GM12864 (cell line): ENCODE measurements at places on chromosomes 3 and 15.
A peak's percentile ranks its signal among the peaks of the same experiment; 100 is the strongest.

- DNase-seq = no peak
Measured at GRCh38 chr15:80478075-80478474, 73.9 kb downstream of the ARNT2 start.

GRCh38 chr15:80159811-80160569 lies 7.2 kb downstream of the FAH start:
- DNase-seq = no peak

DNA sequence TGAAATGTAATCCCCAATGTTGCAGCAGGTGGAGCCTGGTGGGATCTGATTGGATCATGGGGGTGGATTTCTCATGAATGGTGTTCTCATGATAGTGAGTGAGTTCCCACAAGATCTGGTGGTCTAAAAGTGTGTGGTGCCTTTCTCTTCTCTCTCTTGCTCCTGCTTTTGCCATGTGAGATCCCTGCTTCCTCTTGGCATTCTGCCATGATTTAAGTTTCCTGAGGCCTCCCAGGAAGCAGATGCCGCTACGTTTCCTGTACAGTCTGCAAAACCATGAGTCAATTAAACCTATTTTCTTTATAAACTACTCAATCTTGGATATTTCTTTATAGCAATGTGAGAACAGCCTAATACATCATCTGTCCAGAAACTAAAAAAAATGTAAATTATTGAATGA lies 298.3 kb downstream of the MEX3B start:
- DNase-seq = no peak

DNA sequence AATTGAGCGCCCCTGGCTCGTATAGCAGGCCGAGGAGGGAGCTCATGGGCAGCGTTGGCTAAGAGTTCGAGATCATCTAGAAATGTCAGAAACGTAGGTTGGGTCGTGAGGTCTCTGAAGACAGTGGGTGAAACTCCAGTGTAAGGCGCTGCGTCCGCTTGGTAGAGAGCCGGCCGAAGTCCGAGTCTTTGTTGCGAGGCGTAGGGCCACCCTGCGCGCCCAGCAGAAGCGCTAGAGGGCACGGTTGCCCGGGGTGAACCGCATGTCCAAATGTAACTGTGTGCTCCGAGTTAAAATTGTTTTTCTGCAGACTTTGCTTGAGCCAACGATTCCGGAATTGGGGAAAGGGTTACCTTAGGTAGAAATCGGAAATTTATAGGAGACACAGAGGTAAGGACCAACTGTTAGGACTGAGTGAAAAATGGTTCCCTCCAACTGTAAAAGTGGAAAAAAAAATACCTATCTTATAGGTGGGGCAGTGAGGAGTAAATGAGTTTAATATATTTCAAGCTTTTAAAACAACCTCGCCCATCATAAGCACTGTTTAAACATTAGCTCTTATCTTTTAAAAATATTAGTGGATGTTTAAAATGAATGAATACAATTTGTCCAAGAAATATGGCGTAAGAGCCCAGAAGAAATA lies 993 bp upstream of the SIAH2 start:
- DNase-seq = no peak

GRCh38 chr3:193722566-193722965 lies 129.6 kb downstream of the OPA1 start:
- DNase-seq = no peak

GRCh38 chr15:42133886-42134502 lies 22.4 kb downstream of the PLA2G4F start:
- peak; percentile 10 for DNase-seq

DNA sequence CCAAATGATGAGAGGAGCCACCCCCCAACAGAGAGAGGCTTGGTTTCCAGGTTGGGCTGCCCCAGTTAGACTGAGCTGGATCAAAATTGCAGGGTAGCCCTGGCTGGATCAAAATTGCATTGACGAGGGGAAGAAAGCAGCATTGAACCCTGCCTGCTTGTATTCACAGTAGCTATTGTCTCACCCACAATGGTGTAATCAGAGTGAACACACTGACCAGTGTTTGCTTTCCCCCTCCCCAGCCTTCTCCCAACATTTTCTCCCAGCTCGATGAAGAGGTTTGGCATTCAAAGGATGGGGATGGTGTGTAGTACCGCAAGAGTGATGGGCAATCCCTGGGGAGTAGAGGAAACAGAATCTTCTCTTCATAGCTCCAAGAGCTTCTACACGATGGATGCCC lies 223.8 kb downstream of the ADAMTS9 start:
- no peak for DNase-seq

GRCh38 chr15:78618490-78618934 lies 2.3 kb downstream of the CHRNA3 start:
- DNase-seq = peak; percentile 55

- DNase-seq = no peak
Measured at GRCh38 chr3:2714834-2715233, 395.3 kb downstream of the IL5RA start.

GRCh38 chr3:79598594-79598993 lies 169.2 kb downstream of the ROBO1 start:
- DNase-seq = no peak

GRCh38 chr15:93049914-93050578 lies 39.0 kb downstream of the RGMA start:
- no peak for DNase-seq

- no peak for DNase-seq
Measured at GRCh38 chr3:102060814-102061213, 211.5 kb downstream of the NFKBIZ start.

GRCh38 chr3:195847055-195847950 lies 35.6 kb upstream of the MUC4 start:
- DNase-seq = no peak

DNA sequence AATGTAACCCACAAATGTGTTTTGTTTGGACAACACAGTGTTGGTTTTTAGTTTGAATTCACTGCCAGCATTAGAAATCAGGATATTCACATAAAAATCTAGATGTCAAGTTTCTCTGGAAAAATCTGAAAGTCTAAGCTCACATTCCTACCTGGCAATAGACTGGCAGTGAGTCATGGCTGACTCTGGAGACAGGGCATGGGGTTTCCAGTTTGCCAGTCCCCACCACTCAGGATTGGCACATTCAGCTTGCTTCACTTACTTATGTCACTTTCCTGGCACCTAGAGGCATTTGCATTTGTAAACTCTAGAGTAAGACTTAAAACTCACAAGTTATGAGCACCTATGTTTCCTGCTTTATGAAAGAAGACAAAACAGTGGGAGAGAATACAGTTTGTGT lies 19.1 kb upstream of the SEC61A1 start:
- DNase-seq = no peak

GRCh38 chr3:152328841-152329240 lies 60.1 kb downstream of the MBNL1 start:
- DNase-seq = no peak

DNA sequence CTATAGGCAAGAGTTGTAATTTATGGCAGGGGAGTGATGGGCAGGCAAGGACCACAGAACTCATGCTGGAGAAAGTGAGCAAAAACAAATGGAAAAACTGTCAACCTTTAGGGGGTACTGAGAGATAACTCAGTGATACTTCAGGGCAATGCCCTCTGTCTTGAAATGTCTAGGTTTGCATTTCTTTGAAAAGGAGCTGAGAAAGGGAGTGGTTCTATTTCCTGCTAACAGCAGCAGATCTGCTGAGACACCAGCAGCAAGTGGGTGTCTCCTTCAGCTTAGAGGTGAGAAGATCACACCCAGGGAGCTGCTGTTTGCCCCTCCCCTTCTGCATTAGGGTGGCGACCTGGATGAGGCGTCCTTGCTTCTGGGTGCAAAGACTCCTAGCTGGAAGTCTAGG lies 42.3 kb upstream of the XIRP1 start:
- DNase-seq = no peak

- no peak for DNase-seq
Measured at GRCh38 chr3:14129296-14129695, 4.4 kb downstream of the TMEM43 start.

GRCh38 chr15:45326280-45326679 lies 52.1 kb downstream of the GATM start:
- DNase-seq = no peak

DNA sequence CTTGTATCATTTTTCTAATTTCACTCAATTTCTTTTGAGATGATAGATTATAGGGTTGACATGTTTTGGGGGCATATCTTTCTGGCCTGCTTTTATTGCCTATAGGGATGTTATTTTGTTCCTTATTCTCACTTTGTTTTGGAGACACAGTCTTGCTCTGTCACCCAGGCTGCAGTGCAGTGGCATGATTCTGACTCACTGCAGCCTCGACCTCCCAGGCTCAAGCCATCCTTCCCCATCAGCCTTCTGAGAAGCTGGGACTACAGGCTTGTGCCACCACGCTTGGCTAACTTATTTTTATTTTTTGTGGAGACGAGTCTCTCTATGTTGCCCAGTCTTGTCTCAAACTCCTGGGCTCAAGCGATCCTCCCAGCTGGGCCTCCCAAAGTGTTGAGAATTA lies 72.8 kb upstream of the FAN1 start:
- no peak for DNase-seq

DNA sequence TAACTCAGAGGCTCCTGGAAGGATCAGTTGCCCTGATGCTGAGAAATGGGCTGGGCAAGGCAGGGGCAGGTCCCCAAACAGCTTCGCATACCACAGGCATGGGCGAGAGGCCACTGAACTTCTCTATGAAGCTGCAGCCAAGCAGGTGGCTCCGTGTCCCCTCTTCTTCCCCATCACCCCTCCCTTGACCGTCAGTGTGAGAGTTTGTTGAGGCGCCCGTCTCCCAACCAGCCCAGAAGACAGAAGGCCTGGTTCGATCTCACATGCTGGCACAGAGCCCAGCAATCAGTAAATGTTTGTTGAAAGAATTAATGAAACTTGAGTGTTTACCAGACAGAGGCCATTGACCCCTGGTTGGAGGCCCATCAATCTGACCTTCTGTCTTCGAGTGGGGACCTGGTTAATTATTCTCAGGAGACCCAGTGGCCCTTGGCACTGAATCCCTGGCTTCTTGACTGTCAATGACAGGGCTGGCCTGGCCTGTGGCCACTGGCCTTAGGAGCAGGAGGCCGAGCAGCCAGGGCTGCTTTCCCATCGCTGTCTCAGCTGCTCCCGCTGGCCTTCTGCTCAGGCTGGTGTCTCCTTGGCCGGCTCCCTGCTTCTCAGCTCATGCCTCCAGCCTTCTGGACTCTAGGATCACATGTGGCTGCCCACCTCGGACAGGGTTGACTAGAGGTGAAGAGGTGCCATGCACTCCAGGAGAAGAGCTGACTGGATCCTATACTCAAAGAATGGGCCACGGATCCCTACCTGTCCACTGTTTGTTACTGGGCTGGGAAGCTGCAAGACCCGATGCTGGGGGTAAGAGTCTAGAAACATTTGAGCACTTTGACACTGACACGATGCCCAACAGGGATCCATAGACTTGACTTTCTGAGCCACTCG lies 113.4 kb downstream of the ASB7 start:
- no peak for DNase-seq

GRCh38 chr3:30672287-30672735 lies 65.9 kb downstream of the TGFBR2 start:
- DNase-seq = no peak

GRCh38 chr3:160709477-160710182 lies 32.7 kb downstream of the ARL14 start:
- DNase-seq = no peak

DNA sequence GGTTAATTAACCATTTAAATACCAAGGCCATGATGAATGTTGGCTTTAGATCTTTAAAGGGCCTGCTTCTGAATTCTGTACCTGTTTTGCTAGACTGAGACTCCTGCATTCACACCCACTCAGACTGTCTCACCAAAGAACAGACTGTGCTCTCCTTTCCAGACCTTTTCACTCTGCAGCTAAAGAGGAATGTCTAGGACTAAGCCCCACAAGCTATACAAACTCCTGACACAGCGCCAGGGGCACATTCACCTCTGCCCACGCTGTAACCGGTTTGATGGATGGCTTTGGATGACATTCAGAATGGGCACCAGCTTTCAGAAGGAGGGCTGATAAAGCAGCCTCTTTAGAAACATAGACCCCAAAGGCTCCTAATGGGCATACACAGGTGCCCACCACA lies 200.1 kb downstream of the KCNMB2 start:
- DNase-seq = no peak
